SK-N-MC (cell line): ENCODE measurements at places on chromosomes 5 and 9.

GRCh38 chr5:91053741-91054025 is 329.4 kb downstream of the ARRDC3 start:
- DNase-seq, result no peak

- DNase-seq, result no peak
Observed at GRCh38 chr9:98906273-98907040, 37.2 kb upstream of the COL15A1 start.

DNA sequence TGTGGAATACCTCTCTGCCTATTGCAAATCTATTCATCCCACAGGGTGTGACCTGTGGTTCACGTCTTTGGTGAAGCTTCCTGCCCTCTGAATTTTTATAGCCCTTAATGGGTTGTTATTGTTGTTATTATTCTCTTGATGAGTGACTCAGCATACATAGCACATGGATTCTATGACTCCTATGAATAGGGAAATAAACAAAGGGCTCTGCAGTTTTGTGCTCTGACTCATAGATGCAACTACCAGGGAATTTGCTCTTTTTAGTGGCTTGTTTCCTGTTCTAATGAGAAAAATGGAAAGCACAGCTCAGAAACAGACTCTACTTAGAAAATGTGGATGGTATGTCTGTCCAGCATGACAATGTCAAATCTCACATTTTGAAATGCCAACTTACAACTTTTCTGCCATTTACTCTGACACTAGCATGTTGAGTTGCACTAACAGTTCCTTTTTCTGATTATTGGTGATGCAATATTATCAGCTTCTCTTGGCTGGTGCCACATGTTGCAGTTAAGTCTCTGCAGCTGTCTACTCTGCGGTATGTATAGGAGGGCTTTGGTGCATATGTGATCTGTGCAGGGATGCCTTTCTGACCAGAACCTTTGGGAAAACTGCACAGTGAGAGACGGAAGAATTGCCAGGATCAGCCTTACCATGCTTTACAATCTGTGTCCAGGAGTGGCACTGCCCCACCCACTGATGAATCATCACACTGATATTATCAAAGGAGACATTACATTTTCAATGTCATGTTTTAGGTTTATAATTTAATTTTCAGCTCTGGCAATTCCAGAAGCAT is 996.4 kb upstream of the WWC1 start:
- DNase-seq, result no peak

GRCh38 chr5:64800926-64801325 is 32.2 kb downstream of the CWC27 start:
- no peak for DNase-seq

GRCh38 chr9:13110766-13111417 is 168.6 kb downstream of the MPDZ start:
- DNase-seq, result no peak

- no peak for DNase-seq
Observed at GRCh38 chr9:22416692-22417060, 29.9 kb upstream of the DMRTA1 start.

- DNase-seq, result no peak
Observed at GRCh38 chr5:125870256-125870655, 553.0 kb upstream of the GRAMD2B start.

DNA sequence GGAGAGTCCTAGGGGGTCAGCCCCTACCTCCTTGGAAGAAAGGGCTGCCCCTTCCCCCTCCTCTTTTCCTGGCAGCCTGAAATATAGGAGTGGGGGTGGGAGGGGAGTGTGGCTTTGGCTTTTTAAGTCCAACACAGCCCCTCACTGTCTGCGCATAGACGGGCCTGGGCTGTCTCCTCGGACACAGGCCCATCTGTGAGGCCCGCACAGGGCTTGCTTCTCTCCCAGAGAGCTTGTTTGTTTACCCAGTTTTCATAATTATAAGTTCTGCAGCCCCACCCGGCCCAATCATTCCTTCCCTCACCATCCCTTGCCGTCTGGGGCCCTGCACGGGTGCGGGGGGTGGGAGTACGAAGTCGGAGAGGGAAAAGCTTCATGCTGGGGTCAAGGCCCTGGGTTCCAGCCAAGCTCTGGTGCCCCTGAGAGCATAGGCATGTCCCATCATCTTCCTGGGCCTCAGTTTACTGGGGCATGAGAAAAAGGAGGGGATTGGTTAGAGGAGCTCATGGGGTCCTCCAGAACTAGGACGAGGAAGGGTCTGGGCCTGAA is 54.0 kb upstream of the STXBP1 start:
- no peak for DNase-seq
